IPS DF 6.9 (cell line): ENCODE measurements at places on chromosomes 7 and 10.

- no peak for DNase-seq
- H3K4me1 ChIP-seq, result no peaks in the 10 kb centered on the region
- no peaks in the 10 kb centered on the region for H3K27me3 ChIP-seq
- no peaks in the 10 kb centered on the region for H3K36me3 ChIP-seq
- no peak overlapping the region for H3K4me3 ChIP-seq
Measured at GRCh38 chr7:106369352-106369751, 84.6 kb upstream of the NAMPT start.

- no peak overlapping the region for H3K27ac ChIP-seq
- H3K36me3 ChIP-seq, result no peaks in the 10 kb centered on the region
- no peak overlapping the region for H3K4me3 ChIP-seq
- no peak for DNase-seq
Measured at GRCh38 chr7:129959471-129960203, 6.9 kb upstream of the UBE2H start.

DNA sequence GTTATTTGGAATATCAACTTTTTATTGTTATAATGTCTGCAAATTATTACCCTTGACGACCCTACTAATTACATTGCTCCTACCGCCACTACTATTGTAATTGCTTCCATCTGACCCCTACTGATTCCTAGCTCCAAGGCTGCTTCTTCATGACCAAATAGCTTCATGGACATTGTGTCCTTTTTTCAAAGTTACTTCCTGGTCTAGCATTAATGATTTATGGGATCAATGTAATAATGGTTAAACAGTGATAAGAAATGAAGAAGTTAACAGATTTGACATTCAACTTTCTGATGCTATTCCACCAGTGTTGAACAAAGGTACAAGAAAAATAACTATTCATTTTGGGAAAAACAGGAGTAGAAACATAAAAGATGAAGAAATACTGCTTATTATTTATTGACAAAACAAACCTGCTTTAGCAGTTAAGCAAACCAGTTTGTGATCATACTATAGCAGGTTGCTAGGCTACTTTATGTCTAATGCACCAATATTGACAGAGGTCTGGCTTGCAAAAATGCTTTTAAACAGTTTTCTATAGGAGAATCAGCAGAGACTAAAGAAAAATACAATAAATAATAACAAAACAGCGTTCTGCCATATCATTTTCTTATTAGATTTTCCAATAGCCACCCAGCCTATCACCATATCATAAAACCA is 125.8 kb downstream of the PCLO start:
- H3K27ac ChIP-seq, result no peak overlapping the region
- DNase-seq, result no peak
- H3K36me3 ChIP-seq, result no peaks in the 10 kb centered on the region
- no peak overlapping the region for H3K4me3 ChIP-seq

- H3K27ac ChIP-seq, result no peak overlapping the region
- no peaks in the 10 kb centered on the region for H3K36me3 ChIP-seq
- H3K4me3 ChIP-seq, result no peak overlapping the region
- peaks cover 61% of the 10 kb centered on the region for H3K27me3 ChIP-seq
- no peak for DNase-seq
Measured at GRCh38 chr10:75429159-75429827, 2.1 kb upstream of the LRMDA start.

DNA sequence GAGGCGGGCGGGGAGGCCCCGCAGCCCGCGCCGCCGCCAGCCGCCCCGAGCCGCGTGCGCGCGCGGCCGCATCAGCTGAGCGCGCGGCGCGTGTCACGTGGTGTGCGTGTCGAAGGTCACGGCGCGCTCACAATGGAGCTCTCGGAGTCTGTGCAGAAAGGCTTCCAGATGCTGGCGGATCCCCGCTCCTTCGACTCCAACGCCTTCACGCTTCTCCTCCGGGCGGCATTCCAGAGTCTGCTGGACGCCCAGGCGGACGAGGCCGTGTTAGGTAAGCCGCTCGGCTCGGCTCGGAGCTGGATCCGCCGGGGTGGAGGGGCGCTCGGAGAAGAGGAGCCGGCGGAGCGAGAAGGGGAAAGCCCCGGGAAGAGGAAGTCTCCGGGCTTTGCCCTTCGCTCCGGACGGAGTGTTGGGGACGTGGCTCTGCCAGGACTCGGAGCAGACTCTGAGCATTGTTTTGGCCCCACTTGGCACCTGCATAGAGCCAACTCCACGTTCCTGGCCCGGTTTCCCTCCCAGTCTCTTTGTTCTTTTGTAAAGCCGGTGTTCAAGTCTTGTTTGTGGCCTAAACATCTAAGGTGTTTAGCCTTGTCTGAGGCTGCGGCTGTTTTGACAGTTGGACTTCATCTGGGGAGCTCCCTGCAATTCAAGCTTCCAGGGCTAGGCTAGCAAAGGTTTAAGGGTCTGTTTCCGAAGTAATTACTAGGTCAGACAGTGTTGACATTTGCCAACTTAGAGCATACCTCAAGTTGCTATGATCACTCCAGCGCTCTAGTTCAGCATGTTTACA is at the start of gene COMMD3:
TSS of gene COMMD3 (plus strand) at position 103 of the 790 bp plus-strand sequence. CDS start at position 133, 30 bp downstream.
- no peak within 1 kb of the TSS for H3K27ac ChIP-seq
- H3K36me3 ChIP-seq, result no peaks in the 10 kb centered on the region
- no peaks in the 10 kb centered on the region for H3K4me1 ChIP-seq
- peaks cover 15% of the 10 kb centered on the region for H3K27me3 ChIP-seq

GRCh38 chr10:5595994-5596471 is 70.4 kb downstream of the ASB13 start:
- no peak overlapping the region for H3K4me3 ChIP-seq
- no peak overlapping the region for H3K27ac ChIP-seq
- H3K27me3 ChIP-seq, result no peaks in the 10 kb centered on the region
- 0 out of 2 replicates have a peak, but pooled peaks cover 1% of the 10 kb centered on the region for H3K4me1 ChIP-seq
- H3K36me3 ChIP-seq, result no peaks in the 10 kb centered on the region
- no peak for DNase-seq

DNA sequence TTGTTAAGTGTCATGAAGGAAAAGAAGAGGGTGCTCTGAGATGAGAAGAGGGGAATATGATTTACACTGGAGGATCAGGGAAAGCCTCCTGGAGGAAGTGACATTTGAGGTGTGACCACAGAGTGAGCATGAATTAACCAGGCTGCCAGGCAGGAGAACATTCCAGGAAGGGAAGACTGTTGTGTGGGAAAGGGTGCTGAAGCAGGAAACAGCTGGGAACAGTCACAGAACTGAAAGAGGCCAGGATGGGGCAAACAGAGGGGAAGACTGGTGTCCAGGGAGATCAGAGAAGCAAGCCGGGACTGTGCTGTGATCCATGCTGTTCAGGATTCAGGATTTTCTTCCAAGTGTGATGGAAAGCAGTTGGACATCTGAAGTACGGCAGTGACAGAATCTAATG is 14.9 kb downstream of the HIPK2 start:
- no peak for DNase-seq
- H3K27ac ChIP-seq, result no peak overlapping the region
- H3K4me1 ChIP-seq, result no peaks in the 10 kb centered on the region
